ENCODE measurements at places on chromosomes 16 and 17.

- no peak for DNase-seq
Observed at GRCh38 chr17:18866866-18867813, 9.2 kb downstream of the PRPSAP2 start.

DNA sequence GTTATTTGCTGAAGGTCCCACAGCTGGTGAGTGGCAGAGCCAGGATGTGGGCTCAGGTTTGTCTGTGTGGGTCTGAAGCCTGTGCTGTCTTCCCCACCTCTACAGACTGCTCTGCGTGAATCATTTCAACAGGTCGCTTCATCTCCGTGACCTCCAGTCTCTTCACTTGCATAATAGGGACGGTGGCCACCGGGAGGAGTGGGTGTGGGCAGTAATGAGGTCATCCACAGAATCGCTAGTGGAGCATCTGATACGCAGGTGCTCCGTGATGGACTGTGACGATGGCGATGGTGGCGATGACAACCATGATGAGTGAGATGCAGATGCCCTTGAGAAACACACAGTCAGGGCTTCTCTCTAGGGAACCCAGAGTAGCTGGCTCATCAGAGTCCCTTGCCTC lies 120.2 kb downstream of the RAP1GAP2 start:
- DNase-seq, result no peak

GRCh38 chr17:58665946-58666857 lies 25.6 kb downstream of the TEX14 start:
- no peak for DNase-seq

DNA sequence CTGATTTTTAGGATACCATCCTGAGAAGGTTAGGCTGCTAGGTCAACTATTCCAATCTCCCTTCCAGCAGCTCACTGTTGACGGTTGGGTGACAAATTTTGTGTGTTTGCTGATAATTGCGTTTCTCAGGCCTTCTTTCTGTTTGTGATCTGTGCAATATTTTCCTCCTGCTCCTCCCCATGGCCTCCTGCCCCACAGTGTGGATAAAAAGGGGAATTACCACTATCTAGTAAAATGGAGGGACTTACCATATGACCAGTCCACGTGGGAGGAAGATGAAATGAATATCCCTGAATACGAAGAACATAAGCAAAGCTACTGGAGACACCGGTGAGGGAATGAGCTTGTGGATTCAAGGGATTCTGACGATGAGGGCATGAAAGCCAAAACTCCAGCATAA lies 9.2 kb downstream of the CHD3 start:
- DNase-seq, result peak; percentile 84

- DNase-seq, result no peak
Observed at GRCh38 chr16:57541754-57542435, 548 bp upstream of the ADGRG5 start.

- DNase-seq, result no peak
Observed at GRCh38 chr16:30760577-30761426, 1.1 kb downstream of the CFAP119 start.

GRCh38 chr16:88869673-88869980 lies 3.2 kb upstream of the PABPN1L start:
- DNase-seq, result no peak

- DNase-seq, result no peak
Observed at GRCh38 chr17:45768000-45768399, 16.1 kb upstream of the CRHR1 start.

GRCh38 chr17:2210726-2211125 lies 92.9 kb downstream of the SMG6 start:
- no peak for DNase-seq

- DNase-seq, result no peak
Observed at GRCh38 chr16:89013111-89013510, 36.1 kb upstream of the CBFA2T3 start.
